Fibroblast of skin of right quadriceps (primary cell): ENCODE measurements at places on chromosomes 2 and 18.
A peak's percentile ranks its signal among the peaks of the same experiment; 100 is the strongest.

DNA sequence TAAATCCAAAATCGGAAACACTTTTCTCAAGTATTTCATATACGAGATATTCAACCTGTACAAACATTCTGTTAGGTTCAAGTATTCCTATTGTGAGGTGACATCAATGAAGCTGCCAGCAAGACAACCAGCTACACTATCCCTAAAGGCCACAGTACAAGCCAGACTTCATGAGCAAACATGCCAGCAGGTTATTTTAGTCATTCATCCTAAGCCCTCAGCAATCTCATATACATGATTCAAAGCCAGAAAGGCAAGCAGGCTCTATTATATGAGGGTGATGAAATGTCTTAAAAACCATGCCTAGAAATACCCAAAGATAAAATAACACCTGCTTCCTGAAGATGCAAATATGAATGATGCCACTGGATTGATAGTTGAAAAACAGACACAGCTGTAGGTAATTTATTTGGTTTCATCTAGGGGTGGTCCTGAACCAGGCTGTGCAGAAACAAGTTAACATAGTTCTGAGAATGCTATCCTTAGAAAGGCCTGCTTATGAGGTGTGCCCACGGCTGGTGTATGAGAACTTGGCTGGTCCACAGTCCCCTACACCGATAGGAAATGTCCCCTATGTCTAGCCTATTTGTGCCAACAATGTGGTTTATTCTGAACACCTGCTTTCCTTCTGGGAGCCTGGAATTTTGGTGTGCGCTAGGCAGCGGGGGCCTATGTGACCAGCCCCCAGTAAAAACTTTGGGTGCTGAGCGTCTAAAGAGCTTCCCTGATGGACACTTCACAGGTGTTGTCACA lies 48.2 kb upstream of the KIDINS220 start:
- no peak for DNase-seq

GRCh38 chr18:61096226-61096625 lies 237.0 kb upstream of the CDH20 start:
- DNase-seq = no peak

DNA sequence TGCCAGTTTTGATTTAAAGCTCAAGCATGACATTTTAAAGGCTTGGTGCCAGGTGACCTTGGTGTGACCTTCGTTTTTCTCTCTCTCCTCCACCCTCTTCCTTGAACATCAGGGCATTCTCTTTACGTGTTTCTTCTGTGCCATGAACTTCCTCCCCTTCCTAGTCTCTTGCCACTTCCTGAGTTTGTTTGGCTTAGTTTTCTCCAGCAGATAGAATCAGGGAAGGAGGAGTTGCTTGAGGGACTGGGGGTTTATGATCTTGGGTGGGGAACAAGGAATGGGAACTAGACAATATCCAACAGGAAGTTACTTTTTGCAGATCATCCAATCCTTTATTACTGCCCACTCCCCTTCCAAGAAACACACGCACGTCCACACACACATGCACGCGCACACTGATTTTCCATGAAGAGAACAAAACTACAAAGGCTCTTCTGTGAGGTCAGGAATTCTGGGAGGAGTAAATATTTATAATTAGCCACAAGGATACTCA lies 210.6 kb upstream of the EPAS1 start:
- no peak for DNase-seq

DNA sequence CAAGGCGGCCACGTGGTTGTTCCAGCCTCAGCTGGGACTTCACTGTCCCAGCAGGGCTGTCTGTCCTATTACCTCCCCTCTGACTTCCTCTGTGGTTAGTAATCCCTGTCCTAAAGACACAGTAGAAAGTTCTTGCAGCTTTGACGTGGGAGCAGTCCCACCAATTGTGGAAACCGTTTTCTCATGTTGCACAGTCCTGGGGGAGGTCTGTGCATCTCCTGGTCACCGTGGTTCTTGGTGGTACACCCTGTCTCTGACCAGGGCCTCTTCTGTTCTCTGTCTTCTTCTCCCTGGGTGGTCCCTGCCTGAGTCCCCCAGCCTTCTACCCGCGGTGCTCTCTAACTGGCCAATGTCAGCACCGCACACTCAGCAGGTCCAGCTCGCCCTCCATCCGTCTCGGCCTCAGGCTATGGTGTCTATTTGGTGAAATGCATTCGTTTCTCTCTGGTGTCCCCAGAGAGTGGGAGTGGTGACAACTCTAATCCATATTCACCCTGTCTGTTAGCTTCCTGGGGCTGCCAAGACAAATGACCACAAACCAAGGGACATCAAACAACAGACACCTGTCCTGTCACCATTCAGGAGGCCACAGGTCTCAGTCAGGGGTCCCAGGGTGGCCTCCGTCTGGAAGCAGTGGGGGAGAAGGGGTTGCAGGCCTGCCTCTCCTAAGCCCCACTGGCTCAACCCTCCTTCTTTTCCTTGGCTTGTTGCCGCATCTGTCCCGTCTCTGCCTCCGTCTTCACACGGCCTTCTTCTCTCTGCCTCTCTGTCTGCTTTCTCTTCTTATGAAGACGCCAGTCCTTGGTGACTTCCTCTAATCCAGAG lies 99.8 kb downstream of the SH3BP4 start:
- DNase-seq = peak; percentile 80

GRCh38 chr2:193528458-193528857 lies 1333.7 kb upstream of the TMEFF2 start:
- no peak for DNase-seq

DNA sequence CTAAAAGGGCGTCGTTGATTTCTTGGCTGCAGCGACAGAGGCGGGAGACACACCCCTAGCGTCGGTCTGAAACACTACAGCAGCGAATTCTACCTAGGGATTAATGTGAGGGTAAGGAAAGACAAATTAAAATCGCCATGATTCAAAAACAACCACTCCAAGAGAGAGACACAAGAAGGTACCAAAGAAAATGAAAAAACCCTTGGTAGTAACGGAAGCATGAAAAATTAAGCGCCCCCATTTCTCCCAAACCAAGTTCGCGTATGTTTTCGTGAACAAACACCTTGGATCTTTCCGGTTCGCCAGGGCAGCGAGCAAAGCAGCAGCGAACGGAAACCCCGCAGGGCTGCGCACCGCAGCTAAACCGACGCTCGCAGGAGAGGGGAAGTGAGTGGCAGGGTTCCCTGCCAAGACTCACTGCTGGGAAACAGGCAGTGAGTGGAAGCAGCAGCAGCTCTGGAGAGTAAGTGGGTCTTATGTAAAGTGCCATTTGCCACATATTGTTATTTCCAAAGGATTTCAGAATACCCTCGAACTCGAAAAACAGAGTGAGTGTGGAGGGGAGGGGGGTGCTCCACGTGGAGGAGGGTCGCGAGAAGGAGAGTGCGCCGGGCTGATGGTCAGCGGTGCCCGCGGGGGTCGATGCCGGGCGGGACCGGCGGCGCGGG lies 1.0 kb downstream of the PPP3R1 start:
- DNase-seq = peak; percentile 75

GRCh38 chr2:88321449-88322248 lies 130.8 kb downstream of the FOXI3 start:
- DNase-seq = no peak

GRCh38 chr18:1302861-1303260 lies 398.2 kb downstream of the ADCYAP1 start:
- DNase-seq = no peak

DNA sequence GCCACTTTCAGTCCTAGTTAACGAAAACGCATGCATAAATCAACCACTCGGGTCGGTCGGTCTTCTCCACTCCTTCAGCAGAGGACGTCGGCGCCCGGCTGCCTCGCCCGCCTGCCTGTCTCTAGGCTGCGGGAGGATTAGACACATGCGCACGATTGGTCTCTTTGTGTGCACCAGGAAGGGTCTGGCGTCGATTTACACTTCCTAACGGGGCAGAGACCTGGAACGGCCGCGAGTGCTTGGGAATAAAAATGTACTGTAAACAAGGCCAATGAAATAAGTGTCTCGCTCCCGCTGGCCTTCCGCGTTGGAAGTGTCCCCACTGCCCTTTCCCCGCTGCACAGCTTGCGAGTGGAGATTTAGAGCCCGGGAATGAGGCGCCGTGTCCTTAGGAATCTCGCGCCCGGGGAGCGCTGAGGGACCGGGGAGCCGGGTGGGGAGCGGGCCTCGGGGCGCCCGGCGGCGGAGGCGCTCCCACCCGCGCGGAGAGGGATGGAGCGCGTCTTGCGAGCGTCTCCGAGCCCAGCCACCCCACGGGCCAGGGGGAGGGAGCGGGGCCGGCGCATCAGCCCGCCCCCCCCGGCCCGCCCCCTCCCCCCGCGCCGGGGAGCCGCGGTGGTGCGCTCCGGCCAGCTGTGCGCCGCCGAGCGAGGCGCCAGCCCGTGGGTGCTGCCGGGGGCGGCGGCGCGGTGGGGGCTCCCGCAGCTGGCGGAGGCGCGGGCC lies at the start of gene DOK6:
DOK6 (plus strand) TSS at position 636 of the 723 bp plus-strand sequence.
- peak; percentile 78 for DNase-seq
